ENCODE measurements at places on chromosomes 2 and 18.

GRCh38 chr2:226118471-226119429 lies 680.9 kb downstream of the IRS1 start:
- DNase-seq = peak; percentile 86

GRCh38 chr2:152548111-152548875 lies 169.0 kb downstream of the PRPF40A start:
- DNase-seq = peak; percentile 58

- no peak for DNase-seq
Observed at GRCh38 chr18:34647251-34647650, 62.8 kb upstream of the DTNA start.

DNA sequence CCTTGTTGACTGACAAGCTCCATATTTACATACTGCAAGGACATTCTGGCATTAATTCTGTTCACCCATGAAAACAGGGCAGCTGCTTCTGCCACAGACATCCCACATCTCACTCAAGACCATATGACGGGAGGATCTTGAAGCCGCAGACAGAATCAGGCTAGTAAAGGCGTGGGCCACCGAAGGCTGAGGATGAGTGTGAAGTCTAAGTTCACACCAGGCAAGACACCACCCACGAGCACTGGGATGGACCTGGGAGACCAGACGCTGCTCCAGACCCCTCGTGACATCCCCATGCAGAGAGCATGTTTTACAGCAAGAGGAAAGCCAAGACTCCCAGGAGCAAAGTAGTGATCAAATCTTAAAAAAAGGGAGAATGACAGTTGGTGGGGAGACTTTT lies 3.2 kb downstream of the FHL2 start:
- no peak for DNase-seq

- peak; percentile 23 for DNase-seq
Observed at GRCh38 chr2:206556357-206556949, 85.8 kb upstream of the FAM237A start.

DNA sequence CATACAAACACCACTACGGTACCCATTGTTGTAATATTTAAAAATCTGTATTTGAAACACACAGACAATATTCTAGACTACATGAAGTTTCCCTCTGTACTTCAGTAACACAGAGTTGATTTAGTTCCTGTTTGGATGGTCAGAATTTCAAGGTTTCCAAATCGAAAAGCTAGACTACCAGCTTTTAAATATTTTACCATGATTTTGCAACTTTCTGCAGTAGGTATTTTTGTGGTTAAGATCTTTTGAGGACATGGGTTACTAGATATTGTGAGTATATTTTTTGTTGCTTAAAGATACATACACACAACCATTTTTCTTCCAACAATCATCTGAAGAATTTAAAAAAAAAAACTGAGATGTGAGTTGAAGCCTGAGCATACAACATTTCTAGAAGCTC lies 10.9 kb downstream of the SERPINB5 start:
- no peak for DNase-seq

GRCh38 chr18:48393170-48393569 lies 16.0 kb downstream of the ZBTB7C start:
- DNase-seq = no peak

DNA sequence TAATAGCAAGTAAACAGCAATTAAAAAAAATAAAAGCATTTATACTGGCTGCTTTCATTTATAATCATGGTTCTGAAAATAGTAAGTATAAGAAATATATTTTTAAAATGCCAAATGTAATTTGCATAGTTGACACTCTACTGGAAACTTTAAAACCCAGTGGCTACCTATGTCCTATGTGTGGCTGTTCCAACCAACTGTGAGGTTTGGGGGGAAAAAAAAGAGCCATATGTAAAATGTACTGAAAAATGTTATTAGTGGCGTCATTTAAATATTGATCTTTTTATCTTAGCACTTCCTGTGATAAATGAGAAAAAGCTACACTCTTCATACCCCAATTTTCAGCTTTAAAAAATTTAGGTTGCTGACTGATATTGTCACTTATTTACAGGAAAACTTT lies 270.7 kb downstream of the TCF4 start:
- no peak for DNase-seq

- DNase-seq = no peak
Observed at GRCh38 chr2:85763132-85763531, 9.3 kb downstream of the ATOH8 start.
